ENCODE measurements at places on chromosomes 16 and 17.

DNA sequence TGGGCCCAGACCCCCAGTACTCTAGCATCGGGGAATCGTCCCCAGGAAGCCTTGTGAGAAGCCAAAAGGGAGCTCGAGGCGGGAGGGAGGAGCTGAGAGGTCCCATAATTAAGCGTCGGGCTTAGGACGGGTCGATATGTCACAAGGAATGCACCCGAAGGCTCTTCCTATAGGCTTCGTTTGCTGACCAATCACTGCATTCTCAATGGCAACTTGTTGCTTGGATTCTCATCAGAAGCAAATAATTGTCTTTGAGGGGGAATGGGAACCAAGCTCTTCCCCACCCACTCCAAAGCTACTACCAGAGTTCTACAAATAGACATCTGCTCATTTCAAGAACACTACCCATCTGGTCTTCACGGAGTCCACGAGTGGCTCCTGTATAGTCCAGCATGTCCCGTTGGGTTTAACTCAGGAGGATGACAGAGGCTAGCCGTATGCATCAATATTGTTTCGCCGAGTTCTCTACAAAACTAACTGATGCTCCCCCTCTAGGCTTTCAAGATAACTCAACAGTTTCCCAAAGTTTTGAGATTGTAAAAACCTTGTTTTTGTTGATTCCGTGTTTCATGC is 628 bp upstream of the BLMH start:
- peak; percentile 23 for DNase-seq

DNA sequence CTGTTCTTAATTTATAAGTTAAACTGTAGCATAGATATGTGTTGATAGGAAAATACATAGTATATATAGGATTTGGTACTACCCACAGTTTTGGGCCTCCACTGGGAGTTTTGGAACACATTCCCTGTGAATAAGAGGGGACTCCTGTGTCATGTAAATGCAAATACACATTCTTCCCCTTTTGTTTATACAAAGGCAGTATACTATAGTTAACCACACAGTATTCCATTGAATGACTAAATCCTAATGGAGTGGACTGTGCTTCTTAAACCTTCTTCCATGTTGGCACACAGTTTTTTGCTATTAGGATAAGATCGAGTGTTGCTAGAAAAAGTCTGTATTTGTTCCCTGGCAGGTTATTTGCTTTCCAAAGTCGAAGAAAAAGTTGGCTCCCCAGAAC is 22.2 kb downstream of the TAC4 start:
- DNase-seq, result no peak

DNA sequence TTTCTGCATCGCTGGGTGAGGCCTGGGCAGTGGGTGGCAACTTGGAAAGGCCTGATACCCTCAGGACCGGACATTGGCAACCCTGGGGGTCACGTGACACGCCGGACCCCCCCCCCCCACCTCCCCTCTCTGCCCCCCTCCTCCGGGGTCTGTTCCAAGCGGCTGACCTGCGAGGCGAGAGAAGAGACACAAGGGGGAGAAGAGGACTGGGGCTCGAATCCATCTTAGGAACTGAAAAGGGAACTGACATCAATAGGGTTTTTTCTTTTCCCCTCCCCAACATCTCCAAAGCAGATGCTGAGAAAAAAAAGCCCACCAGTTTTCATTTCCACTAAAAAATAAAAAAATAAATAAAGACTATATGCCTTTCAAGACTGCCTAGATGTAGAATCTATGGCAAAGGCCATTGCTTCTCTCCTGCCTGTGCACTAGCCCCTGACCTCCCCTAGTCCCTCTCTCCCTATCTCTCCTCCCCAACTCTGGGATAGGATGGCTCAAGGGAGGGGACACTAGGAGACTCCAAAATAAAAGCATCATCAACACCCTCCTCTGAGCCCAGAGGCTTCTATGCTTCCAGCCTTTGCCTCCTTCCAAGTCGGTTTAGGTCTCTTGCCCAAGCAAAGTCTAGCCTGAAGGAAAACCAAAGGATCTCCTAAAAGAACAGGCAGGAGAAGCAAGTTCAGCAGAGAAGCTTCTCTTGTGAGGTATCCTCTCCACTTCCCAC is 7.7 kb upstream of the HOXB2 start:
- no peak for DNase-seq

- DNase-seq, result no peak
These were observed 32.1 kb downstream of the ASPA start for GRCh38 chr17:3507869-3508268.

GRCh38 chr17:72175263-72175662 is 54.4 kb downstream of the SOX9 start:
- DNase-seq, result no peak

- DNase-seq, result no peak
These were observed 15.8 kb downstream of the WDR45B start for GRCh38 chr17:82632451-82632850.

GRCh38 chr16:48001324-48001895 is 154.4 kb downstream of the ABCC12 start:
- DNase-seq, result no peak

DNA sequence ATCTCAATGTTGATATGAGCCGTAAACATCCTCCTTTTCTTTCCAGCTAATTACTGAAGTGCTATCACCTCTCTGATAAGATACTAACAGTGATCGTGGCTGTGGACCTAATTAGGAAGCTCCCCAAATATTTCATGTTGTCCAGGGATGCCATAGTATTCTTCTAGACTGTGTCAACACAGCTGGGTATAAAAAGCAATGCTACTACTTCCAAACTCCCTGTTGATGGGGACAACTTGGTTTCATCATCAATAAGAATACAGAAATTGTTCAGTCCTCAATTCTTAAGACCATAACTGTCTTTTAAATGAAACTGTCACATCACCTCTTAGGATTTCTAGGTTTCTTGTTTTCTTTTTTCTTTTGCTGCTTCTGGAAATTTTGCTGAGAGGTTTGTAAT is 530.6 kb downstream of the TOX3 start:
- no peak for DNase-seq

- DNase-seq, result no peak
These were observed 8.0 kb downstream of the SLC9A5 start for GRCh38 chr16:67256701-67257230.

DNA sequence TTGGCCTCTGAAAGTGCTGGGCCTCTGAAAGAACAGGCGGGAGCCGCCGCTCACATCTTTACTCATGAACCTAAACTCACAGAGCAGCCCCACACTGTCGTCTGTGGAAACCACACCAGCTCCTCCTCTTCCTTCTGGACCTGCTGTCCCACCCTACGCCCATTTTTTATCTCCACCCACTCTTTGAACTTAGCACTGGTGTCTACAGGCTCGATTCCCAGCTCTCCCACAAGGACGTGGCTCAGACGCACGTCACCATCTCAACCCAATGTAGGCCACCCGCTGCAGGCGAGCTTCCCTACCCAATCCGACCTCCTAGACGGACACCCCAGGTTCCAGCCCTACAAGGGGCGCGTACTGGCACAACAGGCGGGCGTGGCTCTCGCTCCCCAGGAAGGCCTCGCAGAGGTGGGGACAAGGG is 62.2 kb downstream of the NXN start:
- no peak for DNase-seq

- DNase-seq, result no peak
These were observed 13.9 kb upstream of the HES7 start for GRCh38 chr17:8137645-8138373.

DNA sequence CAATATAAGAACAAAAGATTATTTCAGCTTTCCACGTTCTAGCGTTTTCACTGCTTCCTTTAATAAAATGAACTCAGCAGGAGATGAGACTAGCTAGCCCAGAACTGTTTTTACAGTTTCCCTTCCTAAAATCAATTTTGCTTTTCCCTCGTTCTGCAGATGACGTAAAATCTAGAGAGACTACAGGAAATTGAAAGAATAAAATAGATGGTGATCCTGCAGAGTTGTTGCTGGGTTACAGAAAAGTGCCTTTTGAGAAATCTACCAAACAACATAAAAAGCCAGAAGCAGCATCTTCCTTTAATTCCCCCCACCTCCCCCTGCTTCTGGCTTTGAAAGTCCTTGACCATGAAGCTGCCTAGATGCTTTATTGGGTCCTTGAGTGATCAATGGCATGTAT is 96.8 kb upstream of the CLEC3A start:
- no peak for DNase-seq

DNA sequence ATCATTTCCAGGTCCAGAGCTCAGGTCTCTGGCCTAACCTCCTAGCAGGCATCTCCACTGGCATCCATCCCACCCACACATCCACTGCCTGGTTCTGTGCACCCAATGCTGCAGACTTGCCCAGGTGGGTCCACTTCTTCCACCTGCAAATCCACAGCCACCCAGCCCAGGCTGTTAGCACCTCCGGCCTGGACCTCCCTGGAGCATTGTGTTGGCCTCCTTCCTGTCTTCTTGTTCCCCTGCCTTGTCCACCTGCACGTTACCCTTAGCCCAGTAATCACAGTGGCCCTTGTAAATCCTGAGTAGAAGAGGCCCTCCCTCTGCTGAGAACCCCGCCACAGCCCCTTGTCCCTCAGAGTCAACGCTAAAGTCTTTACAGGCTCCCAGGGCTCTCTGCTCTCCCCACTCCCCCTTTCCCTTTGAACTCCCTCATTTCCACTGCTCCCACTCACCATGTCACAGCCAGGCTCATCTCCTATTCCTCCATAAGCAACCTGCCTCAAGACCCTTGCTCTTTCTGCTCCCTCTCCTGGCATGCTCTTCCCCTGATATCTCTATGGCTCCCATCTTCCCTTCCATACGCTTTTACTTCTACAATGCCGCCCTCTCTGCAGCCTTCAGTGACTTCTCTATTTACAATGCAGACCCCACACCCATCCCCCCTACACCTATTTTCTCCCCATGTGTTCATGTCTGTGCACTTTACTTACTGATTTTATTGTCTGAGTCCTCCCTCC is 288.8 kb downstream of the FOXL1 start:
- no peak for DNase-seq

DNA sequence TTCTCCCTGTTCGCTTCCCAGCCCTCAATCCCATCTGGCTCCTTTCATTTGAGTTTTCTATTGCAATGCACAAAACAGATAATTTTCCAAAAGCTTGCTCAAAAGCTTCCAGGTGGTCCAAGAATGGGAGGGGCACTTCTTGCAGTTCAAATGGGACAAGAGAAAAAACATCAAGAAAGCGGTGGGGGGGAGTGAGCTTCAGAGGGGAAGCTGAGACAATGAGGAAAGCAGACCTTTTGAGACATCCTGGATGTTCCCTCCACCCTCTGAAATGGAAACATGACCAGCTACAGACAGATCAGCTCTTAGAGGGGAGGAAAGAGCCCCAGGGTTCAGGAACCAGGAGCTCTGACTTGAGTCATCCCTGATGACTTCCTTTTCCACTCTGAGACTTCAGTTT is 368.2 kb downstream of the SLC39A11 start:
- no peak for DNase-seq

DNA sequence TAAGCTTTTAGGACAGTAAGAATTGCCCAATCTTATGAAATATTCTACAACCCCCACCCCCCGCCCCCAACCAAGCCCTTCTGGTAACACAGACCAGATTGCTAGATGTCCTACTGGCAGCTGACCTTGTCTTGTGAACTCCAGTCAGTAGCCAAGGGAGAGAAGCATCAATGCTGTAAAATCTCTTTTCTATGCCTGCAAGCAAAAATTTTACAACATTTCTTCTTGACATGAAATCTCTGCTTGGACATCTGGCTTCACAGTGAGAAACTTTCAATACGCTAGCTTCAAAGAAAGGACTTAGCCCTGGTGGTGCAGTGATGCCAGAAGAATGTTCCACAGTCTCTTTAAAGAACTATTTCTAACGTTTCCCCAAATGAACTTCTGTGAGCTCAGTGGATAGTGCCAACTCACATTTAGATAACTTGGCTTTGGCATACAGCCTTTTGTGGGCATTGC is 169.3 kb upstream of the AXIN2 start:
- DNase-seq, result no peak

DNA sequence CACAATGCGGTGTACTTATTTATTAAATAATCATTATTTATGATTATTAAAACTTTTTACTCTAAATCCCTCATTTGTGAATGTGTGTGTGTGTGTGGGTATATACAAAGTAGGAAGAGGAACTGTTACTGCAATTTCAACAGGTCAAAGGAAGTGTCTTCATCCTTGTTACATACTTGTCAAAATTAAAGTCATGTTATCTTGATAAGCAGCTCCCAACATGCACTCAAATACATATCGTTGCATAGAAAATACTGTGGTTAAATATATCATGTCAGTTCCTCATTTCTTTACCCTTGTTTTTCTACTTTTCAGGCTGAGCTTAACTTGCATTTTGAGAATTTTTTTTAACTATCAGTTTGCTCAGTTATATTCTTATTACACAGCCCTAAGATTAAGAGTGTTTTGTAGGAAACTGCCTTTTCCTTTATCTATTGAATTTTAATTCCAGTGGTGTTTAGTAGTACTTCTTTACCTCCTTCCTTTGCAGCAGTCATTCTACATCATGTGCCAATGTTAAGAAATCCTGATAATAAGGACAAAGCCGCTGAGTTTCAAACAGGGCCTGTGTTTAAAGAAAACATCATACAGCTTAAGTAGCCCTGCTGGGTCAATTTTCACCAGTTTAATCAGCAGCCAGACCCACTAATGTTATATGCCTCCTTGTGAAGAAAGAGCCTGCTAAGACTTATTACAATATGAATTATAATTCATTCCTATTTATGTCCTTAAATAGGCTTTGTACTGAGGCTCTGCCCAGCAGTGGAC is 7.2 kb downstream of the EFCAB5 start:
- no peak for DNase-seq

DNA sequence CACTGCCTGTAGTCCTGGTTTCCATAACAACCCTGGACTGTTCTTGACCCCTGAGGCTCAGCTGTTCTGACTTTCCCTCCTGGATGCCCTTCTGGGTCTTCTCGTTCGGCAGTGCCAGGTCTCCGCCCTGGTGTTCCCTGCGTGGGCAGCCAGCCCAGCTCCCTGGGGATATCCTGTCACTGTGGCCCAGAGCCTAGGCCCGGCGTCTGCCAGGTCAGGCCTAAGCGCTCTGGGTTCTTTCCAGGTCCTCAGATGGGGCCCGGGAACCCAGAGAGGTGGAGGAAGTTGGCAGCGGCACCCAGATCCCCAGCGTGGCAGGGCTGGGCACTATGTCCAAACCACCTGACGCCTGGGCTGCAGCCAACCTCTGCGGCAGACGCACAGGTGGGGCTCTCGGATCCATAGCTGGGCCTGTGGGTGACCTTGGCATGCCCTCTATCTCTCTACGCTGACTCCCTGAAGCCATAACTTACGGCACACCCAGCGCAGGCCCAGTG is 12.5 kb upstream of the ATP2A3 start:
- DNase-seq, result no peak

DNA sequence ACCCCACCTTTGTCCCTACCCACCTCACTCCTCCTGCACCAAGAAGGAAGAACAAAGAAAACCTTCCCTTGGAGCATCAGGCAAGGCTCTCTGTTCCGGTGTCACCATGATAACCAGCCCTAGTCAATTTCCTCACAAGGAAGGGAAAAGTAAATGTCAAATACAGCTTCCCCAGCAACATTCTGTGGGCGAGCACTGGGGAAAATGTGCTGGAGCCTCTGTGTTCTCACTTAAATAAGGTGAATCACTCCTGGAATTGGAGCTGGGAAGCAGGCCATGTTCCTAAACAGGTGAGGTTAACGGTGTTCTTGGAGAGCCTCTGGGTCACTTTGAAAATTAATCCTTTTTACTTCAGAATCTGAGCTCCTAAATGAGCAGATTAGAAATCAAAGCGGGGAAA is 427.9 kb upstream of the ERCC4 start:
- no peak for DNase-seq

- no peak for DNase-seq
These were observed 20.5 kb upstream of the CHP2 start for GRCh38 chr16:23734176-23734893.

- DNase-seq, result no peak
These were observed 2.5 kb downstream of the ODAD4 start for GRCh38 chr17:41932816-41933389.

Measured in NT2/D1 (cell line).